ENCODE measurements at places on chromosomes 7 and 10.
A peak's percentile ranks its signal among the peaks of the same experiment; 100 is the strongest.

DNA sequence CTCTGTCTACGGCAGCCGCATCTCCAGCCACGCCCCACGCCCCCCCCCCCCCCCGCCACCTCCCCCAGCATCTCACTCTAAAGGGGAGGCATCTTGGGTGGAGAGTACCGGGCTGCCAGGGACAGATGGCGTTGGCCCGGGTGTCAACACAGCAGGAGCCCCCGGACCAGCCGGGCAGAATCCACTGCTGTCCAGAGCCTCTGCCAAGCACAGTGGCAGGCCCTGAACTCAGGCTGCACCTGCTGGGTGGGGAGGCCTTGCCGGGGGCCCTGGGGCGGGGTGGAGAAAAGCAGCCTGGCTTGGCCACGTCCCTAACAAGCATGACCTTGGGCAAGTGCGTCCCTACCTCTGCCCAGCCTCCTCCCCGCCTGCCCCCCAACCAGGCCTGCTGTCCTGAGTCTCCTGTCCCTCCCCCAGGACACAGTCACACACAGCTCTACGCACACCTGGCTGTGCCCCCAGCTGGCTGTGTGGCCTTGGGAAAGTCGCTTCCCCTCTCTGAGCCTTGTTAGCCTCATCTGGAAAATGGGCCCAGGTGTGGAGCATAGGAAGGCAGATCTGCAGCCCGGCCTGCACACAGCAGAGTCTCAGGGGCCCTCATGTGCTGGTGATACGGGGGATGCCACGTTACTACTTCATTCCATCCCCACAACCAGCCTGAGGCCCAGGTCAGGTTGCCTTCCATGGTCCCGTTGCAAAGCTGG is 45.2 kb downstream of the MICALL2 start:
- no peak for DNase-seq

DNA sequence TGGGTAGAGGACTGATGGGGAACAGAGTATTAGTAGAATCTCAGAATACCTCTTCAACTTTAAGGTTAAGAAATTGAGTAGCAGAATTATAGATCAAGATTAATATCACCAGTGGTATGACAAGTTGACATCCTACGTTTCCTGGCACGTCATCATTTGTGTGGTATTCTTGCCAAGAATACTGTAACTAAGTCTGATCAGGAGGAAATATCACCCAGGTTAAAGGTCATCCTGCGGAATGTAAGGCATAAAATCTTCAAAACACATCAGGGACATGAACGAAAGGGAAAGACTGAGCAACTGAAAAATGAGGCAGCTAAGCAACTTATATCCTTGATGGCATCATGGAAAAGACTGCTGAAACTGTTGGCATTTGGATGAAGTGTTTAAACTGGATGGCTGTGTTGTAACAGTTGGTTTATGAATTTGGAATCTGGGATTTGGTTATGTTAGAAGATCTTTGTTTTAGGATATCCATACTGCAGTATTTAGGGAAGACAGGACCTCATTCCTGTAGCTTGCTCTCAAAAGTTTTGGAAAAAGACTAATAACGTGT is 86.1 kb downstream of the TRIM24 start:
- no peak for DNase-seq

DNA sequence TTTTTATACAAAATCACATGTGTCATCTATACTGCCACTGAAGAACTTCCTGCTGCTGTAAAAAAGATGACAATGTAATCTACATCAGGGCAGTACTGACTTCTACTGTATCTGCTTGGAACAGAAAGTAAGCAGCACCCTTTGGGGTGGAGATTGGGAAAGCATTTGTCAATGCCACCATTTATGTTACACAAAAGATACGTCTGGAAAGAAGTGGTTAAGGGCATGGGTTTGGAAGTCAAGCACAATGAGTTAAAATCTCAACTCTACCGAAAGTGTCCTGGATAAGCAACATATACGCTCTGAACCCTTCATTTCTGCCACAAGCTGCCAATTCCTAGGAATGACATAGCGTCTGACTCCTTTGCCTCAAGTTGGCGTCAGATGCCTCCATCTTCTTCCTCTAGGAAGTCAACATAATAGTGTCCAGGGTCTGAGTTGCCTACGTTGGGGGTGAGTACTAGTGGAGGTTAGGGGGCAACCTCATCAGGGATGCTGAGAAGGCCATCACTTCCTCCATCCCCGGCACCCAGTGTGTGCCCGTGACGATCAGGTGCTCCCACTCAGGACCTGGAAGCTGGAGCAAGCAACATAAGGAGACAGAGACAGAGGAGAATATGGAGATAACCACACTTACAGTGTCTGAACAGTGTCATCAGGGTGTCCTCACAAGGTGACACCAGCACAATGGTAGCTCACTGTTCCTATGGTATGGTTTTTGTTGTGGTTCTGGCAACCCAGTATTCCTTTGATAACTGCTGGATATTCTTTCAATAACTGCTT is 58.3 kb downstream of the SGMS1 start:
- no peak for DNase-seq

DNA sequence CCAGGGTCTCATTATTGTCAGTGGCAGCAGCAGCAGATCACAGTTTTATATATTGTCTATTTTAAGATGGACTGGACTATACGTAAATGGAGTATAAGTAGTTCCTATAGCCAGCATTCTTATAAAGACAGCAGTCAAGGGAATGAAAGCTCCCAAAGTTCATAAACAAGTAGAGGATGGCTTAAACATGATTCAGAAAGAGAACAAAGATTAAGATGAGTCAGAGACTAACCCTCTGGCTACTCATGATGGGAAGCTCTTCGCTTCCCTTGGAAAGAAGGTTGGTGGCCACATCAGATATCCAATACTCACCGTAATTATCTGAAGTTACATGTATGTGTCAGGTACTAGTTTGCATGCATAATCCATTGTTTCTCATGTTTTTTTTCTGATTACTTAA is 277.0 kb downstream of the INHBA start:
- DNase-seq: no peak

- no peak for DNase-seq
These were observed 340.1 kb downstream of the WDR37 start for GRCh38 chr10:1396297-1396635.

DNA sequence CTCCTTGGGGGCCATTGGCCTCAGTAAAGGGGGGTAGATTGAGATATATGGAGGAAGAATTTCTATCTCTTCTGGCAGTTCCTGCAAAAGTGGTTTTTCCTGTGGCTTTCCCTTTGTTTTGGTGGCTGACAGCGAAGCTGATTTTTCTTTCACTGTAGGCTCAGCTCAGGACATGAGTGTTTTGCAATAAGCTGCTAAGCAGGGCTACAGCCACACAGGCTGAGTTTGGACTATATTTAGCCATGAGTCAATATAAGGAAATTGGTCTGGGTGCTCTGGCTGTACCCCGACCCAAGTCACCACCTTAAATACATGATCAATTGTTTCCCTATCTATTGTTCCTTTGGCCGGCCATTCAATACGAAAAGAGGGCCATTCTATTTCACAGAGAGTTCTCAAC is 212.7 kb upstream of the KCND2 start:
- DNase-seq: no peak

DNA sequence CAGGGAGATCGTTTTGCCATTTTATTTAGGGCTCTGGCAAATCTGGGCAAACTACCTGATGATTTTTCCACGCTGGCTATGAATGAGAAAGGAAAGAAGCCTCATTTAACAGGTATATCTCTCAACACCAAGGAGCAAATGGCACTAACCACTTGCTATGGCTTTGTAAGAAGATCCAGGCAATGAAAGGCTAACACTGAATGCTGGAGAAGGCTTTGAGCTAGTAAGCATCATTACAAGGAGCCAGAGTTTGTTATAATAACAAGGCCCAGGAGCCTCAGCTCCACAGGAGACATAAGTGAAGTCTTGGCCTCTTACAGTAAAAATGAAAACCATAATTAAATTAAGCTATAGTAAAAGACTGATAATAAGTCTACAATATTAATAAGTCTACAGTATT is 123.1 kb downstream of the CNOT4 start:
- DNase-seq: no peak

- no peak for DNase-seq
These were observed 242.5 kb downstream of the REEP3 start for GRCh38 chr10:63763744-63764143.

- DNase-seq: no peak
These were observed 152.4 kb upstream of the ADO start for GRCh38 chr10:62652114-62652513.

- no peak for DNase-seq
These were observed 610.1 kb downstream of the LRMDA start for GRCh38 chr10:76041551-76041950.

GRCh38 chr10:133201151-133201947 is 28.7 kb upstream of the UTF1 start:
- DNase-seq: no peak

DNA sequence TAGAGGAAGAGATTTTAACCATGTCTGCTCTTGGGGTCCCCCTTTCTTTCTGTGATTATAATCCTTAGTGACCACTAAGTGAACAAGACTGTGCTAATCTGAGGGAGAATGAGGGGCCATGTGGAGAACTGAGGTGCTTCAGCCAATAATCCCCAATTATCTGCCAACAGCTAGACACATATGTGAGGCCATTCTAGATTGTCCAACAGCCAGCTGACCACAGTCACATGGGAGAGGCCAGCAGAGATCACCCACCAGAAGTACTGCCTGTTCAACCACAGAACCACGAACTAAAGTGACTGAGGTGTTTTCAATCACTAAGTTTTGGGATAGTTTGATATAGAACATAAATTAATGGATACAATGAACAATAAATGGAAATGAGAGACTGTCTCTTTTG is 74.3 kb downstream of the SEMA3E start:
- DNase-seq: no peak

GRCh38 chr7:915291-916218 is 38.9 kb downstream of the ADAP1 start:
- DNase-seq: no peak

- no peak for DNase-seq
These were observed 249.8 kb upstream of the LYZL1 start for GRCh38 chr10:29039091-29039490.

DNA sequence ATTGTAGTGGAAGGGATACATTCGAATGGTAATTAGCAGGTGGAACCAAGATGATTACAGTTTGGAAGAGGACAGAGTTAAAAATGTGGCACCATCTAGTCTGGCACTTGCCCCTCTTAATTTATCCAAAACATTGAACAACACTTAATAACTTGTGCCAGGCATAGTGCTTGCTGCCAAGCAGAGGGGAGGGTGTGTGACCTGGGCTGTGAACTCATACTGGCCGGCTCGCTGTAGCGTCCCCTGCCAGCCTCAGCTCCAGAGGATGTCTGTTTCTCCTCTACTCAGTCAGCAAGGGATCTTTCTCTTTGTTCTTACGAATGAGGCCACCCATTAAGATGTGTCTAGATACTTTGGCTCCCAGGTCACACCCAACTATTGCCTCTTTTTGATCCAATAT is 179.4 kb upstream of the INHBA start:
- DNase-seq: no peak

GRCh38 chr7:127754457-127754856 is 102.5 kb downstream of the SND1 start:
- no peak for DNase-seq

GRCh38 chr10:86972613-86973380 is 4.5 kb downstream of the ADIRF start:
- no peak for DNase-seq

GRCh38 chr7:108234971-108235450 is 104.8 kb upstream of the LAMB4 start:
- no peak for DNase-seq

- DNase-seq: peak; percentile 83
These were observed 348.2 kb upstream of the C7orf33 start for GRCh38 chr7:148242294-148242821.

DNA sequence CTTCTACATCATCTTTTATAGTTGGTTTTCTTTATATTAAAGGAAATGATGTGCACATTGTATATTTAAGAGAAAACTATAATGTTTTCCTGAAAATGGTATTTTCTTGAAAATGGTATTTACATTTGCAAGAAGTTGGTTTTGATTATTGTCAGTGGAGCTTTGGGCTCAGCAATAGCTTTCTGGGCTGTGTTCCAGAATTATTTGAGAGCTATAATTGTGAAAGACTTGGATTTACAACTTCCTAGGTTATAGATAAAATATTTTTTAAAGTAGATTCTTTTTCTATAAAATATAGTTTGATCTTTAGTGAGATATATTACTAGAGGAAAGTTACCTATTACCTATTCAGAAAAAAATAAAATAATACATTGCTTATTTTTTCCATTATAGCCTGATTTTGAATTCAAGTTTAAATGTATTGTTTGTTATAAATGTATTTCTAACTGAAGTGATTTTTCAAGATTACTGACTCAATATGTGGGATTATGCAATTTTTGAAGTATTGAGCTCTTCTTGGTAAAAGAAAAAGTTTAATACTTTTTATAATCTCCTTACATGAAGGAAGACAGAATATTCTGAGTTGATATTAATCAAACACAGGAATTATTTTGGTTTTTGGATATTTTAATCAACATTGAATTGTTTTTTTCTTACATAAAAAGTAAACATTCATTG is 20.2 kb downstream of the GNAI1 start:
- no peak for DNase-seq

DNA sequence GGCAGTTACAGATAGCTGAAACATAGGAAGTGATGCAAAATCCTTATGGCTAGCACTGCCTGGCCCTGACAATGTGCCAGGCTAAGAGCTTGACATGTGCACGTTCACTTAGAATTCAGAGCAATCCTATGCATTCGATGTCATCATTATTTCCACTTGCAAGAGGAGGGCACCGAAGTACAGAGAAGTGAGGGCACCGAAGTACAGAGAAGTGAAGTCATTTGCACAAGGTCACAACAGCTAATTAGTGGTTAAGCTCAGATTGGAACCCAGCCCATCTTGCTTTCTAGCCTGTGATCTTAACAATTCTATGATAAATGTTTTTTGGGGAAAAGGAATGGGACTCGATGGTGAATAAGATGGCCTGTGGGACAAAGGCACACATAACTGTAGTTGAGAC is 73.4 kb downstream of the ARHGAP22 start:
- no peak for DNase-seq

- no peak for DNase-seq
These were observed 202.4 kb upstream of the NEBL start for GRCh38 chr10:21099291-21100062.

- no peak for DNase-seq
These were observed 68.0 kb downstream of the TRIL start for GRCh38 chr7:28890137-28890536.

DNA sequence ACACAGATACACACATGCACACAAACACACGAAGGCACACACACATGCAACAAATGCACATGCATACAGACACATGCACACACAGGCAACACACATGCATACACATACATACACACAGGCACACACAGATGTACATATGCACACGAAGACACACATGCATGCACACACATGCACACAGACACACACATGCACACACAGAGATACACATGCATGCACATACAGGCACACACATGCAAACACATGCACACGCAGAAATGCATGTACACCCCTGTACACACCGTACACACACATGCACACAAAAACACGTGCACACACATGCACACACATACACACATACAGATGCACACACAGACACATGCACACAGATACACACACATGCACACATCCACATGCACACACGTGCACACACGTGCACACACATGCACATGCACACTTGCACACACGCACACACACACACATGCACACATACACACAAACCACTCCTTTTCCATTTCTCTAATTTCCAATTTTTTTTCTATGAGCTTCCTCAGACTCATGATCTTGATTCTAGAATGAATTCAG is 63.3 kb upstream of the CCZ1B start:
- no peak for DNase-seq

GRCh38 chr7:45015313-45015712 is 15.3 kb downstream of the CCM2 start:
- DNase-seq: no peak

GRCh38 chr10:44956717-44957706 is 2.6 kb upstream of the RASSF4 start:
- DNase-seq: no peak

GRCh38 chr7:90736968-90737939 is 141.1 kb downstream of the CDK14 start:
- no peak for DNase-seq
